ENCODE measurements at places on chromosomes 3 and 15. TPM values are rescaled to one million over a fixed set of nuclear protein-coding genes. Genes with fewer than 3 reads are reported as not detected.

The PRSS50 gene
- not detected for total RNA-seq

The C3orf33 gene
- 1.8 TPM for total RNA-seq

GRCh38 chr3:124837730-124838186 is 49.4 kb downstream of the ITGB5 start:
- DNase-seq, result peak; percentile 41

DNA sequence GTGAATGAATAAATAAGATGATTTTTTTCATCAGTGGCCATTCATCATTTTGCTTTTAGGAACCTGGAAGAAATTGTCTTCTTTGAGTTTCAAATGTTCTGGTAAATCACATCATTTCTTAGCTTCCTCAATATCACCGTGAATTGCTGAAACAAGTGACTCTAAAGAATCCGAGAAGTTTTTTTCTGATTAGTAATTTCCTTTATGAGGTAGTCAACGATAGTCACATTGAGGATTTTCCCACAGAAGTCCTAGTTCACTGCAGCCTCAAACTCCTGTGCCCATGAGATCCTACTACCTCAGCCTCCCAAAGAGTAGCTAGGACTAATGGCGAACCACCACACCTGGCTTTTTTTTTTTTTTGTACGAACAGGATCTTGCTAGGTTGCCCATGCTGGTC is 3.6 kb upstream of the TMPRSS7 start:
- DNase-seq, result no peak

DNA sequence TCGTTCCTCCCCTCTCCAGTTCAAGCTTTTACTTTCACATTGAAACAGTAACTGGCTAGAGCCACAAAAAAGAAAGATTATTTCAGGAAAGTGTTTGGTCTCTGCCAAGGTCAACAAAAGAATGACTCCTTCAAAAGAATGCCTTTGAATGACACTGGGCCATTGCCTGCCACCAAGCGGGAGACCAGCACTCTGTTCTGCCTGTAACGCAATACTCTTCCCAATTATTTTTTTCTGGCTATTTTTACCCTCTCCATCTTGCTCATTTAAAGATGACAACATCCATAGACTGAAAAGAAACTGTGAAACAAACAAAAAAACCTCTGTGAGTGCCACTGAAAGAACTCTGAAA is 37.3 kb downstream of the EHHADH start:
- DNase-seq, result no peak

DNA sequence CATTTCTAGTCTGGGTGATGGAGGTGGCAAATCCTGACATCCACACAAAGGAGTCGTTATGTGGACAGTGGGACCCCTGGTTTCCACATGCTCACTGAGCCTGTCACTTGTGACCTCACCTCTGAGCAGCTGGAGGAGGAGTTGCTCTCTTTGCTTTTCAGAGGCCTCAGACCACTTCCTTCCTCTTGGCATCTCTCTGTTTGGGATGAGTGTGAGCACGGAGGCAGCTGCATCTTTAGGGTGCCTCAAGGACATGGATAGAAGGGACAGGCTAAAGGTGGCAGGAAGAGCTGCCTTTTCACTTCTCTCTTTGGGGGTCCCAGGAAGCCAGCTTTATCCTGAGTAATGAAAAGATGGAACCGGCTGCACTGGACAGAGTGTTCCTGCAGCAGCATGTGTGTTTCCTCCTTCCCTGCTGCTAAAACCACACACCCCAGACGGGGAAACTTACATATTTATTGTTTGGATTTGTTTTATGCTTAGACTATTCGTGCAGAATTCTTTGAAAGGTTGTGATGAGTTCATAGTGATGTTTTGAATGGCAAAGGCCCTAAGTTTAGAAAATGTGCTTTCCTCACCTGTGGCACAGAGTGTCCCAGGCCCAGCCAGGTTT is 31.8 kb downstream of the GPR171 start:
- DNase-seq, result no peak

- no peak for DNase-seq
These were observed 19.1 kb downstream of the ST6GAL1 start for GRCh38 chr3:186949281-186949982.

GRCh38 chr3:111758642-111759041 is 100.4 kb upstream of the PHLDB2 start:
- DNase-seq, result no peak

GRCh38 chr3:18891641-18892040 is 256.7 kb upstream of the KCNH8 start:
- no peak for DNase-seq

Measured in G401 (cell line).